ENCODE measurements at places on chromosomes 7 and 10. TPM values are rescaled to one million over a fixed set of nuclear protein-coding genes. Genes with fewer than 3 reads are reported as not detected.

The HOXA9 gene
- 18.2 TPM for total RNA-seq

The NPC1L1 gene
- total RNA-seq = not detected

The SFR1 gene
- 12.2 TPM for total RNA-seq

The CNNM1 gene
- 0.10 TPM for total RNA-seq

The CDC14C gene
- not detected for total RNA-seq

The CALCR gene
- total RNA-seq = not detected

The MUC3A gene
- under 0.01 TPM for total RNA-seq

The FAM237B gene
- not detected for total RNA-seq

The NFKB2 gene
- 27.1 TPM for total RNA-seq

The PRKAR2B gene
- total RNA-seq = 18.9 TPM

The CAMK2G gene
- total RNA-seq = 30.5 TPM

The AKR1C8 gene
- total RNA-seq = not detected

The ERVW-1 gene
- total RNA-seq = not detected

The UCN3 gene
- not detected for total RNA-seq

The STAG3 gene
- 2.0 TPM for total RNA-seq

The TDRD1 gene
- not detected for total RNA-seq

The FRMPD2 gene
- total RNA-seq = under 0.01 TPM

The ABCB1 gene
- total RNA-seq = 0.57 TPM

The ATAD1 gene
- total RNA-seq = 29.9 TPM

The SLC39A12 gene
- not detected for total RNA-seq

The ITPRIP gene
- 28.7 TPM for total RNA-seq

The DYNC1I1 gene
- total RNA-seq = 3.3 TPM

The SMNDC1 gene
- 7.2 TPM for total RNA-seq

The ZNF117 gene
- total RNA-seq = 32.7 TPM

The OGDH gene
- 63.2 TPM for total RNA-seq

The ASAH2B gene
- 5.3 TPM for total RNA-seq

The TUBB8 gene
- not detected for total RNA-seq

The KCNH2 gene
- under 0.01 TPM for total RNA-seq

The NOS3 gene
- 67.6 TPM for total RNA-seq

The ETV1 gene
- total RNA-seq = 15.1 TPM

The GRID2IP gene
- total RNA-seq = not detected

The AMPH gene
- 0.10 TPM for total RNA-seq

The ADRB1 gene
- total RNA-seq = 12.4 TPM

The GDF2 gene
- total RNA-seq = not detected

The KLF14 gene
- total RNA-seq = not detected

The NRCAM gene
- total RNA-seq = 85.1 TPM

The ICA1 gene
- total RNA-seq = 52.3 TPM

The GRID1 gene
- total RNA-seq = not detected

The LRRC18 gene
- total RNA-seq = not detected

The ASIC3 gene
- 0.33 TPM for total RNA-seq

The CYP3A4 gene
- not detected for total RNA-seq

The SCIN gene
- 0.33 TPM for total RNA-seq

The IFIT5 gene
- total RNA-seq = 3.6 TPM

The SPDYE1 gene
- total RNA-seq = not detected

The SEMA4G gene
- total RNA-seq = 1.9 TPM

The CCDC3 gene
- total RNA-seq = under 0.01 TPM

The LIPK gene
- not detected for total RNA-seq

The CALHM2 gene
- 19.9 TPM for total RNA-seq

The HTR5A gene
- not detected for total RNA-seq

The IKZF1 gene
- not detected for total RNA-seq

The SEMA3D gene
- 0.57 TPM for total RNA-seq

The DOCK4 gene
- total RNA-seq = 170 TPM

The RBP4 gene
- not detected for total RNA-seq

The HOXA5 gene
- 13.6 TPM for total RNA-seq

The FAM25G gene
- not detected for total RNA-seq

The SPDYE6 gene
- 0.33 TPM for total RNA-seq

The FAS gene
- total RNA-seq = 8.8 TPM

The GPR26 gene
- not detected for total RNA-seq

The CPN1 gene
- not detected for total RNA-seq
